ENCODE measurements at places on chromosomes 1 and 21. TPM values are rescaled to one million over a fixed set of nuclear protein-coding genes. Genes with fewer than 3 reads are reported as not detected.

The GNG4 gene
- 69.5 TPM for polyA plus RNA-seq

The DIO1 gene
- polyA plus RNA-seq: 16.3 TPM

The BATF3 gene
- polyA plus RNA-seq: 0.40 TPM

The C1orf87 gene
- not detected for polyA plus RNA-seq
